ENCODE measurements at places on chromosomes 1 and 21. TPM values are rescaled to one million over a fixed set of nuclear protein-coding genes. Genes with fewer than 3 reads are reported as not detected.

The GREM2 gene
- total RNA-seq: 2.0 TPM

The PTPRC gene
- not detected for total RNA-seq

The NDUFS5 gene
- 365 TPM for total RNA-seq

- DNase-seq: no peak
Observed at GRCh38 chr1:203422656-203423055, 53.0 kb upstream of the PRELP start.

- no peak for DNase-seq
Observed at GRCh38 chr1:173861731-173862145, 6.1 kb downstream of the GAS5 start.

GRCh38 chr1:94106716-94107115 lies 14.2 kb downstream of the ABCA4 start:
- DNase-seq: no peak

- DNase-seq: no peak
Observed at GRCh38 chr1:88528792-88529191, 155.3 kb upstream of the PKN2 start.

DNA sequence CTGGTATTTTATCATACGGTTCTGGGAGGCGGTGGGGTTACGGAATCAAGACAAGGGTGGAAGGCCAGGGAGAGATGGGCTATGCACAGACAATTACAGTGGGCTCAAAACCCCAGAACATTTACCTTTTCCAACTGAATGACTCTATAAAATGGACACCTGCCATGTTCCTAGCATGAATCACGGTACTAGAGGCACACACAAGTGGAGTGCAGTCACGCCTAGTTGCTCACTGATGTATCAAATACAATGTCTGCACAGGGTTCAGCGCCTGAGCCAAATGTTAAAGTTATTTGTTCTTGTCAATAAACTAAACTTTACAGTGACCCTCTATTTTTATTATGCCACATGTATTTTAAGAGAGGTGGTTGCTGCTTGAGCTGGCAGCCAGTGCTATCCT lies 121.4 kb downstream of the ATG4C start:
- no peak for DNase-seq

DNA sequence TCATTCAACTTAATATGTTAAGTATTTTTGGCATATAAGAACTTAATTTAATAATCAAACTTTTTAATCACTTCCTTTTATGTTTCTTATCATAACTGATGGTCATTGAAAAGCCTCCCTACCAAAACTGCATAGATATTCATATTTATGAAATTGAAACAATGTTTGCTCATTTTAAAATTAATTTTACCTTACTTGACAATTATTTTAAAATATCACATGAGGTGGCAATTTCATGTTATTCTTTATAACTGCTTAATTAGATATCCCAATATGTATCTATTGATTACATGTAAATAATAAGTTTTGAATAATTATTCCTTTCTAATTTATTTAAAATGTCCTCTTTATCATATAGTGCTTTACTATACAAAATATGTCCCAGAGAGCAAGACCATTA lies 266.1 kb upstream of the NRIP1 start:
- no peak for DNase-seq
